Nephron progenitor cell (in vitro differentiated cells): ENCODE measurements at places on chromosomes 13 and 19.
A peak's percentile ranks its signal among the peaks of the same experiment; 100 is the strongest.

- no peak for DNase-seq
These were observed 906 bp upstream of the CYP4F11 start for GRCh38 chr19:15935167-15935702.

DNA sequence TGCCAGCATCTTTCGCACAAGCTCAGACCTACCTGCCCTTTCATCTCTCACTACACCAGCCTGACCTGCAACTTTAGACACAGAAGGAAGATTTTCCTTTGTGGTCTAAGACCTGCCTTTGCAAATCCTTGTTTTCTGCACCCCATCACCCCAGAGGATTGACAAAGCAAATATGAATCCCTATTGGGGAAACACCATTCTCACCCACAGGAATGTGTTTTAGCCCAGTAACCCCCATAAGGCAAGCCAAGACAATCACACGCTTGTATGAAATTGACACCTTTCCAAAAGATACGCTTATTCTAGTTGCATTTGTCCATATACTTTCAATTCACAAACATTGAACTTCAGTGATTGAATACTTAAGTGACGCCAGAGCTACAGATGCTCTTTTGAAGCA, 55.7 kb downstream of the SPATA13 start:
- DNase-seq: no peak

DNA sequence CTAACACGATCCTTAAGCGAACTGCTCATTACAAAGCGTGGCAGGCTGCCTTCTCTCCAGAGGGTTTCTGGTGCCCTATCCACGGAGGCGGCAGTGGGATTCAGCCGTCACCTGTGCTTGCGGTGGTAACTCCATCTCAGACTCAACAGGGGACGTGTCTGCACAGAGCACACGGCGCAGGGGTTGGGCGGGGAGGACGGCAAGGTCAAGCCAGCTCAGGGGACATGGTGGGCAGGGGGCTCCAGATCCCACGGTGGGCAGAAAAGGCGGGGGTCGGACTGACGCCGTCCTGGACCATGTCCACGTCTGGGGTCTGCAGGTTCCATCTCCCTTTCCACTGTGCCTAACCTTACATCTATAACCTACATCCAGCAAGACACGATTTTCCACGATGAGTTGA, 70.7 kb downstream of the RASA3 start:
- no peak for DNase-seq

DNA sequence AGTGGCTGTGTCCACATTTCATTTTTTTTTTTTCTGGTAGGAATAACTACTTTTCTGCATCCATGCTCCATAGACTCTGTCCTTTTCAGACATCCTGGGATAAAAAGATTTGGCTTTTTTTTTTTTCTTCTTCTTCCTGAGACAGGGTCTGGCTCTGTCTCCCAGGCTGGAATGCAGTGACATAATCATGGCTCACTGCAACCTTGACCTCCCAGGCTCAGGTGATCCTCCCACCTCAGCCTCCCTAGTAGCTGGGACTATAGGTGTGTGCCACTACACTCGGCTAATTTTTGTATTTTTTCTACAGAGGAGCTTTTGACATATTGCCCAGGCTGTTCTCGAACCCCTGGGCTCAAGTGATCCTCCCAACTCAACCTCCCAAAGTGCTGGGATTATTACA, 4.1 kb upstream of the ICAM3 start:
- no peak for DNase-seq

DNA sequence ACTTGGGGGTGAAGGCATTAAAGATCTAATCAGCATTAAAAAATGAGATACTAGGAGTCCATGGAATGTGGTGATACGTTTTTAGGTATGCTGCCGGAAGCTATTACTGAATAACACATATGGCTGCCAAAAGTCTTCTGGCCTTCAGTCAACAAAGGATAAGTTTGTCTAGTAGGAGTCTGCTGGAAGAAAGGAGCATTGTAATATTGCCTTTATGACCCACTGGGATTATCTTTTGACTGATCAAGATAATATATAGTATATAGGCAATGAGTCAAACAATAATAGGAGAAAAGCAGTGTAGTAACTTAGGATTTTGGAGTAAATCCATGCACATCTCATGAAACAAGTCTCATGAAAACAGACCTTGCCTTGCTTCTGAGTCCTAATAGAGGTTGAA, 295.4 kb downstream of the SLITRK6 start:
- no peak for DNase-seq

DNA sequence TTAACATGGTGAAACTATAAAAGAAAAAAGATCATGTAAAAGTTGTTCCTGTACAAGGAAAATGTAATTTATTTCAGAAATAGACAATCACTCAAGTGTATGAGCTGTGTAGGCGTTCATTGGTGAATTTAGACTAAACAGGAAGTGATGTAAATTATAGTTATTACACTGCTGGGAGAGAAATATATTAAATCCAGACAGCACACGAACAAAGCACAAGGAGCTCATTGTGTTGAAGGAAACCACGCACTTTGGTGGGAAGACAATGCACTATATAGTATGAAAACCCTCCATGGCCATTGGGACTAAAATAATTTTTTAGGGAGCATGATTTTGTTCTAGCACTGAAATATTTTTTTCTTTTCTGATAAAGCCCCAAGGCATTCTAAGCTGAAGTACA, 450.5 kb downstream of the KLF12 start:
- no peak for DNase-seq

DNA sequence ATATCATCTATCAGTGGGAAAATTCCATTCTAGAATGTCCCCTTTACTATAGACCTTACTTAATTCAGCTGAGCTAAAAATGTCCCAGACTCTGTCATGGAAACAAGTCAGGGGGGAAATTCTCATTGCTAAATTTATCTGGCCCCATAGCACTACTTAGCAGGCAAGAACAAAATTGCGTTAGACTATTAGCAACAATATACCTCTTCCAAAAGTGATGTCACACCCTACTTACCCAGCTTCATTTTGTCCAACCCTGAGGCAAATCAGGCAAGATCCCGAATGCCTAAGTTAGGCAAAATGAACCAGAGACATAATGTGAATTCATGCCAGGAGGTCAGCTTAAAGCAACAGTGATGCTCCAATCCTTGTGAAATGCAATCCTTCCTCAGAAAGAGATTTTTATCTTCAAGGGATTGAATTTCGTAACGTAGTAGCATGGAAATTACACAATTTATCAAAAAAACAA, 93.7 kb downstream of the FRY start:
- DNase-seq: no peak

DNA sequence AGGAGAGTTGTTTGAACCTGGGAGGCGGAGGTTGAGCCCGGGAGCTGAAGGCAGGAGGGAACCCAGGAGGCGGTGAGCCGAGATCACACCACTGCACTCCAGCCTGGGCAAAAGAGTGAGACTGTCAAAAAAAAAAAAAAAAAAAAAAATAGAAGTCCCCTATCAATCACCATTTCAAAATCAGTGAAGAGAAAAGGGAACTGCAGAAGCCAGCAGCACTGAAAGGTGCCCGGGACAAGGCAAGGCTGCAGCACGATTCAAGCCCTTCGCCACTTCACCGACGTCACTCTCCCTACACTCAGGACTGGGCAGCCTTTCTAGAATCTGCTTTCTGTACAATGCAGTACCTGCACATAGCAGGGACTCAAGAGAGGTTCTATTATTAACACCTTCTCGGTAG, 21.9 kb upstream of the USP12 start:
- no peak for DNase-seq

DNA sequence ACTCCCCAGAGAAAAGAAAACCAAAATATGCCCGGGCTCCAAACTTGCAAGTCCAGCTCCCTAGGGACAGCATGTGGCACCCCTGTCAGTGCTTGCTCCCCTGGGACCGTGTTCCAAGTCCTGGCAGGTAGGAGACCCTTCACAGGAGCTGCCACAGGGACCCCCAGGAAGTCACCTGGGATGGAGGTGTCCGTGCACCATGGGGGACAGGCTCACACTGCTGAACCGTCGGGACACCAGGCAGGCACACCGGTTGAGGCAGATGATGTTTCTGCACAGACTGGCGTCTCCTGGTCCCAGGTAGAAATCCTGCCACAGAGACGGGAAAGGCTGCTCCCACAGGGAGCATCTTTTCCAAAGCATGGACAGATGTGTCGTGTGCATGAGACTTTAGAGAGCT, 11.7 kb upstream of the PROZ start:
- no peak for DNase-seq

DNA sequence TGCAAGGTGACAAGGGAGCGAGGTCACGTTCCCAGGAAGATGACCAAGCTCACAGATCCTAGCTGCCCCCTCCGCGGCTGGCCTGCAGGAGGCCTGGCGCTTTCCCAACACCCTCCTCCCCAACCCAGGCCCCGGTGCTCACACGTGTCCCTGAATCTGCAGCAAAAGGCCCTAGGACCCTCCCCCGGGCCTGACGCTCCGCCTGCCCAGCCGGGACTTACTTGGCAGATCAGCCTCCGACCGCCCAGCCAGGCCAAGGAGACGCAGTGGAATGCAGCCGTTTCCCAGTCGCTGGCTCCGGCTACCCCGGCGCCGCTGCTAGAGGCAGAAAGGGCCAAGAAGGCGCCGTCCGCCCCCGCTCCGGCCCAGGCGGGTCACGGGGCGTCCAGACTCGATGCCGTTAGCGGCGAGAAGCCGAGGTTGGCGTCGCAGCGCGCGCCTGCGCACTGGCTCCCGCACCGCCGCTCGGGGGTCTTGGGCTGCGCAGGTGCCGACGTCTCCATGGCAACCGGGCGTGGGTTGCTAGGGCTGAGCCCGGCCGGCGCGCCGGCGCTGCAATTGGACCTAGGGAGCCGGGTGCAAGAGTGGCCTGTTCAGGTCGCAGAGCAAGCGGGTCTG, at the start of gene PNMA8A:
Gene PNMA8A, minus strand, starts transcription at position 448 of the 618 bp plus-strand sequence. CDS start 528 bp downstream, outside the sequence.
- DNase-seq: peak; percentile 94

DNA sequence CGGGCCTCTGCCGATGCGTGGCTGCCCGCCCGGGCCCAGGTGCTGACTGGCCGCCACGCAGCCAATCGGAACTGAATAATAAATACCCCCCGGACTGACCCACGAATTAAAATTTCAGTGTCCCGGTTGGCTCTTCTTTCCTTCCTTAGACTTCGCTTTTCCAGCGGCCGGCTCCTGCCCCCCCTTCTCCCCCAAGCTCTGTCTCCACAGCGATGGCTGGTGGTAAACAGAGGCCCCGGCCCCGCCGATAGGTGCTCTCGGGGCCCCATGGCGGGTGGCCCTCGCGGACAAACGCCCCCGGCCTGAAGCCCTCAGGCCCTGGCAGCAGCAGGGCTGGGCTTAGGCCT, 2.6 kb downstream of the ZBTB7A start:
- DNase-seq: peak; percentile 37

- DNase-seq: no peak
These were observed 72.2 kb downstream of the ATP11A start for GRCh38 chr13:112761701-112762689.

DNA sequence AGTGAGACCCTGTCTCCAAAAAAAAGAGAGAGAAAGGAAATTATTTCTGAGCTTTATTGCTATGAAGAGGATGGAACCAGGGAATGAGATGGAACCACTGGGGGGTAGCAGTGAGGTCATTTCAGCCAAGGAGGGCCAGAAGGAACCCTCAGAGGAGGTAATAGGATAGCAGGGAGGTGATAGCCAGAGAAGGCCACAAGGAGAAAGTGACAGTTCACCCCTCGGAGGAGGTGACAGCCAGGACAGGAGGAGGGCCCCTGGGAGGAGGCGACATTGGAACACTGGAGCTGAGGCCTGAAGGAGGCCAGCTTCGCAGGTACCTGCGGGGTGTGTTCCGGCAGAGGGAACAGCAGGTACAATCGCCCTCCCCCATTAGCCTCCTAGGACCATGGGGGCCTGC, 675 bp upstream of the PGPEP1 start:
- peak; percentile 25 for DNase-seq

GRCh38 chr19:57437931-57438330, 2.8 kb downstream of the ZNF749 start:
- DNase-seq: no peak

DNA sequence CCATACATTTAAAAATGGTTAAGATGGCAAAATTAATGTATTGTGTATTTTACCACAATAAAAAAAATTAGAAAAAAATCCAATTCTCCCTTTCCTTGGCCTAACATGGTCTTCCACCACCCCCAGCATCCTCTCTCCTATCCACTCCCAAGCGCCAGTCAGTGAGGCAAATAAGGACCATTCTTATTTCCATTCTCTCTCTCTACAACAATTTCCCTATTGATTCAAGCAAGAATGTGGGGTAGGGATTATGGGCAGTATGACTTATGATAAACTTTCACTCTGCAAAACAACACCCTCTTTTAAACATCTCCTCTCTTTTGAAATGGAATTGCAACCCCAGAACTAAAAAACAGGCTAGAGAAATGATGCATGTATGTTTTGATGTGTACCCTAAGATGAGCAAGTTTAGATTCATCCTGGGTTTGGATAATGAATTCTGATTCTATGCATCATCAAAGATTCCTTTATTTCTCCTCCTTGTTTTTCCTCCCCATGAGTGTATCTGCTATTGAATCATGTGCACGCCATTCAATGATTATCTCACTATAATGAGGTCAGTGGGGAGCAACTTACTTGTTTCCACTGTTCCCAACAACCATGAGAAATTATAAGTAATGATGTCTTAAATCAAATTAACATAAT, 3.5 kb downstream of the STARD13 start:
- no peak for DNase-seq

DNA sequence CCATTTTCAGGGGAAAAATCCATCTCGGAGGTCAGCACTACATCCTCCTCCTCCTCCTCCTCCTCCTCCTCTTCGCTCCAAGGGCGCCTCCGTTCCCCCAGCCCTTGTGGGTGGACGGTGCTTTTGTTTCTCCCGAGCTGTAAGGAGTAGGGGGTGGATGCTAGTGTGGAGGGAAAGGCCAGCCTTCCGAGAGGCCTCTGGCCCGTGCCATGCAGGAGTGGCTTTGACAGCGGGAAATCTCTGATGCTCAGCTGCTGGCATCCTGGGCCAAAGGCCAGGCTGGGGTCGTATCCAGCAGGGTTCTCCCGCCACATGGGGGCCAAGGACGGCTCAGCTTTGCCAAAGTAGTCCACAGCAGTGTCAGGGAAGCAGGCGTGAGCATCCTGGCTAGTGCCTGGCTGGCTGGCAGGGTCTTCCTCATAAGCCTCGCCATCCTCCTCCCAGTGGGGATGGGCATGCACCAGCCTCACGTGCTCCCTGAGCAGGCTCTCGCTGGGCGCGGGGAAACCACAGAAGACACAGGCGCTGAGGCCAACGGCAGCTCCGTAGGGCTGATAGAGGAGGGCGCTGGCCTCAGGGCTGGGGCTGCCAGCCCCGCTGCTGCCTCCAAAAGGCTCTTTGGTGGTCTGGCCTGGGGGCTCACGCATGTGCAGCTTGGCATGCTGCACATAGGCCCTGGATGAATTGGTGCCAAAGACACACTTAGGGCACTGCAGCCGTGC, 10.5 kb downstream of the WIZ start:
- DNase-seq: no peak

- no peak for DNase-seq
These were observed 244.4 kb upstream of the SLITRK1 start for GRCh38 chr13:84126671-84127171.

- DNase-seq: no peak
These were observed 470.3 kb downstream of the PCDH20 start for GRCh38 chr13:60945396-60945795.

- DNase-seq: no peak
These were observed 41.0 kb upstream of the PEPD start for GRCh38 chr19:33562636-33563035.

DNA sequence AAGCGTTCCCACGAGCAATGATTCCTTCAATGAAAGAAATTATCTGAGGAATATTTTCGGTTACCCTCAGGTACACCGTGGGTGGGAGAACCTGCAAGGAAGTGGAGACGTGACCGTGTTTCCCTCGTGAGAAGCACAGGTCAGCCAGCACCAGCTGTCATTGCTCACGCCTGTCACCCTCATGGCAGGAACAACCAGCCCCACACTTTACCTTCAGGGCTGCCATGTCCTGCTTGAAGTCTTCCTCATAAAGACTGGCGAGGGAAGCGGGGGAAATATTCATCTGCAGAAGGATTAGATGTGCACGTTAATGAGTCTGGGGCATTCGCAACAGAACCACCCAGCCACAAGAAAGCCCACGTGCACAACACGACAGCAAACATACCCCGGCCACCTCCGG, 18.2 kb downstream of the CARS2 start:
- no peak for DNase-seq
